Colonic mucosa (tissue), 4 donors: ENCODE measurements at places on chromosomes 2 and 18. TPM values are rescaled to one million over a fixed set of nuclear protein-coding genes. Genes with fewer than 3 reads are reported as not detected.

Gene RNU2-63P
- total RNA-seq: 2.3 TPM

Gene HEATR5B
- 22.1 TPM for total RNA-seq

Gene FAM237A
- total RNA-seq: not detected

Gene NEU2
- not detected for total RNA-seq
